ENCODE measurements at places on chromosomes 1 and 21.

DNA sequence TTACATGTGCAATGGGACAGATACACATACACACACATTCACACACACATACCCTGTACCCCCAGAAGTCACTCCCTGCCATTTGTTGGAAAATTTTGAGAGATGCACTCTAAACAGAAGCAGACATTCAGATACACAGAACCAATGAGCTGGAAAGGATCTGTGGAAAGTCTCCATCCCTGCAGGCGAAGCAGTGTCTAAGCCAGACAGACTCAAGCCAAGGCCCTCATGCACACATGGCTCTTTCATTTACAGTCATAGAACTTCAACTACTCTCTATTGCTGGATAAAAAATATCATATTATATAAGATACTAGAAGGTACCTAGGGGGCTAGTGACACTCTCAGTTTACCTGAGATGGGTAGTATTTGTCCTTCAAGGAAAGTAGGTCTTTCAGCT lies 7.3 kb upstream of the SEC16B start:
- DNase-seq: no peak

DNA sequence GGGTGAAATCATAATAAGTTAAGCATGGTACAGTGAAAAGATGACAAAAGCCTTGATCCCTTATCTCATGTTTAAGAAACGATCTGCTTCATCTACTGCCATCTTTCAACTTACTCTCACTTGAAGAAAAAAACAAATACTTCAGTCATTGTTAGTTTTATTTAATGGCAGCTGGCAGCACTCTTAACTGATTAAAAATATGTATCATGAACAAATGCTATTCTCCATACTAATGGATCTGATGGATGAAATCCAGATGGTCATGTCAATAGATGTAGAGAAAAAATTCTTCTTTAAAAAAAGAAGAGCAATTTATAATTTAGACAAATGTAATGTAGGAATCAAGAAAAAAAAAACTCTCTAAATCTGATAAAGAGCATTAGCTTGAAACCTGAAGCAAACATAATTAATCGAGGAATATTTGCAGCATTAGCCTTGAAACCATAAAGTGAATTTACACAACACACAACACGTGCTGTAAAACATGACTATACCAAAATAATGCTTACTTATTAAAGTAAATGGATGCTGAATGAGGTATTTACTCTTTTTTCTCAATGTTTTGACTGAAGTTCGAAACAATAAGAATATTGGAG lies 579.0 kb upstream of the ADAMTS5 start:
- no peak for DNase-seq

DNA sequence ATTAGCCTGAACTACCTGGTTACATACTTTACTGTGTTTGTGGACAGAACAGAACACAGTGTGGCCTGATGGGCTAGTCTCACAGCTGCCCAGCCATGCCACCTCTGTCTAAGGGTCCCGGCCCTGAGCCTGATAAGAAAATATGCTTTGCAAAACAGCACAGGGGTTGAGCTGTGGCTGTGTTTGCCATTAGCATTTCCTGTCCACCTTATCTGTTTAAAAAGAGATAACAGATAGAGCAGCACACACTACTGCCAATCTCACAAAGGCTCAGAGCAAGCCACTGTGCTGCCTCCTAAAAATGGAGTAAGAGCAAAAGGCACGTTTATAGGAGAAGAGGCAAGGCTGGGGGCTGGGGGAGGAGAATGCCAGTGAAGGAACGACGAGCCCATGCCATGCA lies 95.0 kb downstream of the SUSD4 start:
- no peak for DNase-seq

DNA sequence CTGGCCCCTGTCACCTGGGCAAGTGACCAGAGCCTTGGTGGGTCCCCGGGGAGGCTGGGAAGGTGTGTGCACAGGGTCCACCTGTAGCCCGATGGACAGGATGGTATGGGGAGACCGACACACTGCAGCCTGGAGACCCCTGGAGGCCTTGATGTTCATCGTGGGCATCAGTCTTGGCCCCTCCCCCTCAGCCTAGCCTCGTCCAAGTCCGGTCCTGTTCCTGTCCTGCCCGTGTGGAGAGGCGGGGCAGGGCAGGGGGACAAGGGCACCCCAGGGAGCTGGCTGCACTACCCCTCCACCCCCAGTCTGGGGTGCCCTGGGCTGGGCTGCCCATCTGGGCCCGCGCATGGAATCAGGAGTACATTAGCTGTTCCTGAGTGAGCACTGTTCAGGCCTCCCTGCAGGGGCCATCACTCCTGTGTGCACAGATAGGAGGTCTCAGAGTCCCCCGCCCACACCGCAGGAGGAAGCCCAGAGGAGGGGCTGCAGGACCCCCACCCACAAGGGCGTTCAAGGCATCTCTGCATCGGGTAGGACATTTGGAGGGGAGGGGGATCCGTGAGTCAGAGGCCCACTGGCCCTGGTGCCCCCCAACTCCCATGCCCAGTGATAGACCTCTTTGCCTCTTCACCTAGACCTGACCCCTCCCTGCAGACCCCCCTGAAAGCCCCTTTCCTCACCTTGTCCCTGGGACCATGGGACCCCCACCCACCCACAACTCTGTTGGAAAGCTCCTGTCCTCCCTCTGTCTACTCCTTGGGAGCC lies 63.2 kb downstream of the WNT9A start:
- DNase-seq: no peak

DNA sequence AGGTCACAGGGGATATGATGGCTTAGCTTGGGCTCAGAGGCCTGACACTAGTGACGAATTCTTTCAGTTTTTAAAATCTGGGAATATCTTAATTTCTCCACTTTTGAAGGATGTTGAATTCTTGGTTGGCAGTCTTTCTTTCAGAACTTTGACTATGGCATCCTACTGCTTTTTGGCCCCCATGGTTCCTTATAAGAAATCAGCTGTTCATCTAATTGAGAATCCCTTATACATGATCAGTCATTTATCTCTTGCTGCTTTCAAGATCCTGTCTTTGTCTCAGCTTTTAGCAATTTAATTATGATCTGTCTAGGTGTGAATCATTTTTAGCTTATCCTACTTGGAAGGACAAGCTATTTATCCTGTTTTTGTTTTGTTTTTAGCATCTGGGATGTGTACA lies 31.2 kb upstream of the F3 start:
- no peak for DNase-seq

DNA sequence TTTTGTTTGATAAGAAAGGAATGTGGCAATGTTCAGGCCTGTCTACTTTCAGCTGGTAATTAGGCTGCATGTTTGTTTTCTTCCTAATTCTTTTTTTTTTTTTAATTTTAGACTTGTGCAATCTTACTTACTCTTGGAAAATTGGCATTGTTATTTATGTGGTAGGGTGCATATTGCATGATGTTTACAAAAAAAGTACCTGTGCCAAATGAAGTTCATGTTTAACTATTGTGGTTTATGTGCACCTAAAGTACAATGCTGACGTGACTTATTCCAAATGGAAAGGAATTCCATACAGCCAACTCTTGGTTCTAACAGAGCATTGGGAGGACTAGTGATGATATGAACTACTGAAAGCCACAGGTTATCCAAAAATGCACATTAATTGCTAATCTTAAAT lies 51.0 kb downstream of the KCNK2 start:
- DNase-seq: no peak

DNA sequence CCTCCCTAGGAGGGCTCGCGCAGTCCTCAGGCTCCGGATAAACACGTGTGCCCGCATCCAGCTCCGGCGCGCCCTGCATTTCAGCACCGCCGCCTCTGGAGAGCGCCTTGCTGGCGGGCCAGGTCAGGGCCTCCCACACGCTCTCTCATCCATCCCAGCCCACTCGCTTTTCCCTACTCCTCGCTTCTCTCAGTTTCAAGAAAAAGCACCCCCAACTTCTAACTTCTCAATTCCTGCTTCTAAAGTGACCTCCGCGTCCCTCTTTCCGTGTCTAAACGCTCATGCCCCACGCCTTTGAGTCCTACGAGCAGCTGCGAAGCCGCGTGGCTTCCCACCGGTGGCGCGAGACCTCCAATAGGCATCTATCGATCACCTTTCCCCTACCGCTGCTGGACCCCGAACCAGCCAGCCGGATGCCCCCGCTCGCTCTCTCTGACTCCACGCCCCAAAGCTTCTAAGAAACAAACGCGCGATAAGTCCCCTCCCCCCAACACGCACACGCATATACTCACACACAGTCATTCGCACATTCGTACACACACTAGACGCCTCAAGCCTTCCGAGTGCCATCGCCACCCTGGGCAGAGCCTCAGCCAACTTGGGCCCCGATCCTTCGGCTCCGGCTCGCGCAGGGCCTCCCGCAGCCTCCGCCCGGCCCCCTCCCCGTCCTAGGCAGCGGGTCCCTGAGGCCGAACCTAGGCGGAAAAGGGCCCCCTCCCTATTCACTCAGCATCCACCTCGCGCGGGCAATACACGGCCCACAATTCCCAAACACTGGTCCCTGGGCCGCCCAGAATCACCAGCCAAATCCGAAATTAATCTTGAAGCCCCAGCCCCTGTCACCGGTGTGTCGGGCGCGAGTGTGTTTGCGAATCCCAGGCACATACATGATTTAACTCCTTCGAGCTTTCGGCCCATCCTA lies 1.1 kb downstream of the NMNAT2 start:
- peak; percentile 68 for DNase-seq

GRCh38 chr21:35954066-35954465 lies 106.3 kb downstream of the SETD4 start:
- peak; percentile 83 for DNase-seq
